Neural progenitor cell (in vitro differentiated cells): ENCODE measurements at places on chromosomes 2 and 18. TPM values are rescaled to one million over a fixed set of nuclear protein-coding genes. Genes with fewer than 3 reads are reported as not detected.

GRCh38 chr2:231129216-231129615 lies 4.4 kb upstream of the HTR2B start:
- DNase-seq = no peak

DNA sequence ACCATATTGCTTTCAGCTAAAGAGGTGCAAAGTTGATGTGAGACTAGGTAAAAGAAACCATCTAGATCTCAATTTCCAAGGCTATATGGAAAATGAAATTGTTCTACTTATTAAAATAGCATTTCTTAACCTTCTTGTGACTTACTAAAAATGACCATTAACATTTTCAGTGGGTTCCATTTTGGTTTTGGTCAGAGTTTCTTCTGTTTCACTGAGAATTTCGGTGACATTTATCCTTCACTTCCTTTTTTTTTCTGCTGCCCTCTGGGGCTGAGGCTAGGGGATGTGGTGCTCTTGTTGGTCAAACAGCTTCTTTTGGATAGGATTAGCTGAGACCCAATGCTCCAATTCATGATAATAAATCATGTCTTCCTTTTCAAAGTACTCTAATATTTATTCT lies 44.3 kb upstream of the REL start:
- DNase-seq = no peak

Gene C2orf66
- total RNA-seq = 0.15 and 0.43 TPM in 2 replicates

Gene EN1
- total RNA-seq = not detected in 2 replicates

DNA sequence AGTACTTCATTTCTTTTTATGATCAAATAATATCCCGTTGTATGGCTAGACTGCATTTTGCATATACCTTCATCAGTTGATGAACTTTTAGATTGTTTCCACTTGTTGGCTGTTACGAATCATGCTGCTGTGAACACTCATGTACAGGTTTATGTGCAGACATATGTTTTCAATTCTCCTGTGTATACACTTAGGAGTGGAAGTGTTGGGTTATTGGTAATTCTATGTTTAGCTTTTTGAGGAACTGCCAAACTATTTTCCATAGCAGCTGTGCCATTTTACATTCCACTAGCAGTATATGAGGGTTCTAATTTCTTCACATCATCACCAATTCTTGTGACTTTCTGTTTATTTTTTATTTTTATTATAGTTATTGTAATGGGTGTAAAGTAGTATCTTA lies 32.1 kb upstream of the LCLAT1 start:
- no peak for DNase-seq

Gene CHST10
- total RNA-seq = 27.3 and 28.1 TPM in 2 replicates

Gene CD207
- not detected in 2 replicates for total RNA-seq

DNA sequence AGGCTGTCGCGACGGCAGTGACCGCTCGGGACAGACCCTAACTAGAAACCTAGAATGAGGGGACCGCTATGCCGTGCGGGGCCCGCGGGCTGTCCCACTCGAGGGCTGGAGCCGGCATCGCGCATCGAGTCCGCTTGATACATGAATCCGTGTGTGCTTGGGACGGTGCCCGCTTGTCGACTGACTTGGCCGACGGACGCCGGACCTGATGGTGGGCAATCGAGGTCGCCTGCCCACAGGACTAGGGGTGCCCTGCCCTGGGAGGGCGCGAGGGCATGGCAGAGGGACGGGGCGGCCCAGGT lies 749 bp upstream of the PTMA start:
- DNase-seq = peak; percentile 80

GRCh38 chr2:74373985-74374384 lies 6.1 kb downstream of the DCTN1 start:
- DNase-seq = no peak

- DNase-seq = peak; percentile 76
Observed at GRCh38 chr2:95384854-95385569, 17.5 kb upstream of the FAHD2A start.

Gene KDSR
- 20.6 and 21.2 TPM in 2 replicates for total RNA-seq

Gene CD8B
- total RNA-seq = not detected in 2 replicates

DNA sequence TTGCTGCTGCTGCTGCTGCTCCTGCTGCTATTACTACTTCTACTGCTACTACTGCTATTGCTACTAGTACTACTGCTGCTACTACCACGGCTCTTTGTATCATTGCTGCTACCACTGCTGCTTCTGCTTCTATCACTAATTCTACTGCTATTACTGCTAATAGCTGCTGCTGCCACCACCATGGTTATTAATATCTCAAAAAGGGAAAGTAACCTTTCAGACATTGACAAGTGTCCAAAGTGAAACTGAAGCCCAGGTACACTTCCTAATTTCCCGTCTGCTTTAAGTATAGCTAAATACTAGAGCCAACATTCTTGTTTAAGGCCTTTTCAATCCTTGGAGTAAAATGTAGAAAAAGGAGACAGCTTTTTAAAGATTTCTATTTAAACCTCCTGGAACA lies 45.4 kb upstream of the EHBP1 start:
- DNase-seq = no peak

DNA sequence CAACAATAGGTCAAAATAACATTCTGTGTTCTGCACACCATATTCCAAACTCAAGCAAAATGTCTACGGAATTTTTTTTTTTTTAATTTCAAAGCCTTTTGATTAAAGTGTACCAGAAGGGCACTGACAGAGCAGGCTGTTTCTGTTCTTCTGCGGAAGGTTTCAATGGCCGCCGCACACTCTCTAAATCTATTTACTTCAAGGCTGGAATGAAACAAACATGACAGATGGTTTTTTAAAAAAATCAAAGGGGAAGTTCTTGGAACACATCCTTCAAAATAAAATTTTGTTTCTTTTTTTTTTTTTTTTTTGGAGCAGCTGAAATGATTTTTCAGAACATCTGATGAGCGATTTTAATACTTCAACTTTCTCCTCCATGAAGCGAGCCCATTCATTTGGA lies 259.1 kb downstream of the TXNL1 start:
- no peak for DNase-seq

DNA sequence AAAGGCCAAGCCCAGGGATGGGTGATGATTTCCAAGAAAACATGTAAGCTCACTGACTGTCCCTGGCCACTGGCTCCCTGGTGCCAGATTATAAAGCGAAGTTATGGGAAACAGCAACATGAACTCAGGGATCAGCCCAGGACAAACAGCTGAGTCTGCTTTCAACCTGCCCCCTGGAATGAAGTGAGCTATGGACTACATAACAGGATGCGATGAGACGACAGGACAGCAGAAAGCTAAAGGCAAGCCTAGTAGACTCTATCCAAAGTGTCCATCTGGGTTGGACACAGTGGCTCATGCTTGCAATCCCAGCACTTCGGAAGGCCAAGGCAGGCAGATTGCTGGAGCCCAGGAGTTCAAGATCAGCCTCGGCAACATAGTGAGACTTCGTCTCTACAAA lies 16.6 kb upstream of the KCMF1 start:
- DNase-seq = no peak

DNA sequence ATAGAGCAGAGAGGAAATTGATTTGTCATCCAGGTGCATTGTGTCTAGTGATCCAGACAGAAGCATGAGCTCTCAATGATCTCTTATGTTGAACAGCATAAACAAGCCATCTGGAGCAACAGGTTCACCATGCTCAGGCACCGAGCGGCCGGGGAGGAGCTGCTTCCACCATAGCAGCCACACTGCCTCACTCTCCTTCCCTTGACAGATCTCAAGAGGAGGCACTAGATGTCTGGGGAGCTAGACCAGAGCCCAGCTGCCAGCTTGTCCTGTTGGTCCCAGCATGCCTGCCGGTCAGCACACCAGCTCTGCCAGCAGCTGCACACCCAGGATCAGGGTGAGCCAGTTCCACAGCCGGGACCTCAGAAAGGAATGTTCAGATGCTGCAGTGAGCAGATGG lies 17.5 kb upstream of the LONRF2 start:
- no peak for DNase-seq

Gene B4GALT6
- 11.2 and 16.3 TPM in 2 replicates for total RNA-seq

- no peak for DNase-seq
Observed at GRCh38 chr2:134401081-134401497, 147.2 kb downstream of the MGAT5 start.

DNA sequence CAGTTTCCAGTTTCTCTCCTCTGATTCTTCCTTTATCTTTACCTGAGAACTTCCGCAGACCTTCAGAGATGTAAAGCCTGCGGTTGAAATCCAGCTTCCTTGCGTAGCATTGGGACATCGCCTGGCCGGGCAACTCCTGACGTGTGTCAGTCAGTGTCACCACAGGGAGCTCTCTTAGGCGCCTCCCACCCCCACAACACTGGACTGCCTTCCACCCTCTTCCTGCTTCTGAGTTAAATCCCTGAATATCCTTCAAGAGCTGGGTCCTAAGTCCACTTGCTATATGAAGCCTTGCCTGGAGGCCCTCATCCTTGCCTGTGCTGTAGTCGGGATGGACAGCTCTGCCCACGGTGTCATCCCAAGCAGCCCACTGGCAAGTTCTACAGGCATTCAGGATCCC lies 179.4 kb downstream of the SEPTIN10 start:
- no peak for DNase-seq

DNA sequence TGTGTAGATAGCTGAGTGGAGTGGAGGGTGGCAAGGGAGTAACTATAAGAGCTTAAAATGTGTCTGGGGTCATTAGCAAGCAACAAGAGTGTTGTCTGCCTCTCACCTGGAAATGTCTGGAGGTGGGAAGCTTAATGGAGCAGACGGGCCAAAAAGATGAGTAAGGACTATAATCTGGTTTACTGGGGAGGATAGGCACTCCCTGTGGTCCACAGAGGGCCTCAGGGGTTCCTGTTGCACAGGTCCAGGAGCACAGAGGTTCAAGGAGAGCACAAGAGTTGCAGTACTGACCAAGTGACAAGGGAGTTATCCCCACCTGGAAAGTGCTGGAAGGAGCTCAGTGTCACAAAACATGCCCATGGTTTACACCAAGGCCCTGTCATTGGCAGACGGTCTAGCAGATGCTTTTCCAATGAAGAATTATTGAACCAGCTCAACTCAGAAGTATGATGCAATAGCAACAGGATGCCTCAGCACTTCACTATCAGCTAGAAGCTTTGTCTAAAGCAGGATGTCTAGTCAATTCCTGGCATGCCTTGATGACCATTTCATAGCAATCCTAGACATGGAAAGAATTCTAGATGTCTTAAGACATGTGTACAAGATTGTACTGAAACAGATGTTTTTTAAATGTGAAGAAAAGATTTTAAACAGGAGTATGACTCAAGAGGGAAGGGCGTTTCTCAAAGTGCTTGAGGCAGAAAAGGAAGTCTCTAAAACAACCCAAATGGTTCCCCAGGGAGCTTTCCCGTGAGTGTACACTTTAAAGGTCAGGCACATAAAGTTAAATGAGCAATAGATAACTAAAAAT lies 62.9 kb upstream of the SERPINE2 start:
- DNase-seq = no peak

DNA sequence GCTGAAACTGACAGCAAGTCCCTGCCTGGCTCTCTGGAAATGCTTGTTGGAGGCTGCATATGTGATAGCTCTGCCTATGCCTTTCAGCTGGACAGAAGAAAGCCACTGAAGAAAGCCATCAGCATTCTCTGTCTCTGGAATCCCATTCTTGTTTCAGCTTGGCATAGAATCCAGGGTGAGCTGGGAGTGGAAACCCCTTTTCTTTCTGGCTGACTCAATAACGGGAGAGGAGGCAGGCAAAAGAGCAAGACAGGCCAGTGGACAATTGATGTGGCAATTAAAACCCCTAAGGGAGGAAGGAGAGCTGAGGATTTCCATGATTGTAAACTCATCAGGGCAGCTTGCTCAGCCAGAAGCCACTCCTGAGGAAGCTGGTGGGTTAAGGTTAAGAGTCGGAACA lies 208.1 kb downstream of the CLIP4 start:
- DNase-seq = peak; percentile 63
